ENCODE measurements at places on chromosomes 3 and 15.
A peak's percentile ranks its signal among the peaks of the same experiment; 100 is the strongest.

- DNase-seq = no peak
Observed at GRCh38 chr3:25547943-25548674, 116.6 kb downstream of the TOP2B start.

GRCh38 chr15:41895491-41895890 is 1.6 kb upstream of the SPTBN5 start:
- no peak for DNase-seq

DNA sequence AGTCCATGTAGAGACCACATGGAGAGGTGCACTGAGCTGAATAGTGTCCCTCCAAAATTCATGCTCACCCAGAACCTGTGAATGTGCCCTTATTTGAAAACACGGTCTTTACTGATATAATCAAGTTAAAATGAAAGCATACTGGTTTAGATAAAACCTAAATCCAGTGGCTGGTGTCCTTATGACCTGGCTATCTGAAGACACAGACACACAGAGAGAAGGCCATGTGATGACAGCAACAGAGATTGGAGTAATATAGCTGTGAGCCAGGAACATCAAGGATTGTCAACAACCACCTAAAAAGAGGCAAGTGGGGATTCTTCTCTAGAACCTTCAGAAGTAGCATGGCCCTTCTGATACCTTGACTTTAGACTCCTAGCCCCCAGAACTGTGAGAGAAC is 54.7 kb upstream of the CD47 start:
- DNase-seq = no peak

GRCh38 chr3:178184833-178185232 is 351.4 kb upstream of the KCNMB2 start:
- DNase-seq = no peak

DNA sequence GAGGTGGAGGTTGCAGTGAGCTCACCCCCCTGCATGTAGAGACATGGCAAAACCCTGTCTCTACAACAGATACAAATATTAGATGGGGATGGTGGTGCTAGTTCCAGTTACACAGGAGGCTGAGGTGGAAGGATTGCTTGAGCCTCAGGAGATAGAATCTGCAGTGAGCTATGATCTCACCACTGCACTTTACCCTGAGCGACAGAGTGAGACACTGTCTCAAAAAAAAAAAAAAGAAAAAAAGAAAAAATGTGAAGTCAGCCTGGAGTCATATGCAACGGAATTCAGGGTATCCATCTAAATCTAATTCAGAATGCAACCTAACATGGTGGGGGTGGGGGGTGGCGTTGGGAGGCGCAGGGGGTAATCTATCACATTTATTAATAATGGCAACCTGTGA is 37.1 kb upstream of the NR2F2 start:
- no peak for DNase-seq

GRCh38 chr3:42666577-42666998 is 13.1 kb downstream of the ZBTB47 start:
- DNase-seq = no peak

GRCh38 chr15:101373577-101373976 is 78.5 kb upstream of the SNRPA1 start:
- DNase-seq = no peak

DNA sequence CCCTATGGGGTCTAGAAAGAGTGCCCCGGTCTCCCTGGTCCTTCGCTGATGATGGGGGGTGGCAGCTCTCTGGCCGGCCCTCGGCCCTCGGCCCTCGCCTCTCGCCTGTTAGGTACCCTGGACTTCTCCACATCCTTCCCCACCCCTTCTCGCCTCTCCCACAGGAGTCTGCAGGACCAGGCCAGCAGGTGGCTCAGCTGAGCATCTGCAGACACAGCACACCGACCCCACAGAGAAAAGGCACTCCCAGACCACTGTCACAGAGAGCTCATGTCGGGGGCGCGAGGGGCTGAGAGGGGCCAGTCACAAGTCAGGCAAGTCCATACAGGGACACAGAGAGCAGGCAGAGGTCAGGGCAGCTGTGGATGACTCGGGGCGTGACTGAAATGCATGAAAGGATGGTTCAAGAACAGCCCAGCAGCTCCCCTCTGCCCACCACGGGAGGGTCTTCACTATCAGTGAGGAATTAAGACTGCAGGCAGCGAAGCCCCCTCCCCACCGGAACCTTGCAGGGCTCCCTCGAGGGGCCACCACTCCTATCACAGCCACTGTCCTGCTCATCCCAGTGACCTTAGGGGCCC is 181.7 kb upstream of the NSMCE3 start:
- no peak for DNase-seq

DNA sequence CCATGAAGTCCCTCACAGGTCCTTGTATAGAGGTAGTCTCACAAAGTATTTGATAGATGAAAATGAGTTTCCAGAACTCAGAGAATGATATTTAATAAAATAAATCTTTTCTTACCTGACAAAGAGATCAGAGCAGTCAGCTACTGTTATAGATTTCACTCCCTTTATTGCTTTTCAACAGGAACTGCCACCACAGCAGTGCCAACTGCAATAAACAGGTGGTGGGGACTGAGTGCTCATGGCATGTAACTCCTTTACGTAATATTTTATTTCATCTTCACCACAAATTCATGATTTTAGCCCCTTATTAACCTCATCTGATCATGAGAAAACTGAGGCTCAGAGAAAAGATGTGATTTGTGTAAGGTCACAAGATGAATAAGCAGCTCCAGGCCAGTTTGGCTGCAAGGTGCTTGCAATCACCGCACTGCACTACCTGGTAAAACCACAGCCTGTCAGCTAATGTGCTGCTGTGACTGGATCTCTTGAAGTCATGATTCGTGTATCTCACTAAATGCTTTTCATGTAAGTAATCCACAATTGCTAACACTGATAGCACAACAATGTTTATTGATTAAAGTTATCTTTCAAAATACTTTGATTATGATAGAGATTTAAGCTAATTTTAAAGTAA is 78.8 kb downstream of the WNT5A start:
- DNase-seq = no peak

GRCh38 chr15:101027920-101028319 is 108.8 kb downstream of the LRRK1 start:
- no peak for DNase-seq

DNA sequence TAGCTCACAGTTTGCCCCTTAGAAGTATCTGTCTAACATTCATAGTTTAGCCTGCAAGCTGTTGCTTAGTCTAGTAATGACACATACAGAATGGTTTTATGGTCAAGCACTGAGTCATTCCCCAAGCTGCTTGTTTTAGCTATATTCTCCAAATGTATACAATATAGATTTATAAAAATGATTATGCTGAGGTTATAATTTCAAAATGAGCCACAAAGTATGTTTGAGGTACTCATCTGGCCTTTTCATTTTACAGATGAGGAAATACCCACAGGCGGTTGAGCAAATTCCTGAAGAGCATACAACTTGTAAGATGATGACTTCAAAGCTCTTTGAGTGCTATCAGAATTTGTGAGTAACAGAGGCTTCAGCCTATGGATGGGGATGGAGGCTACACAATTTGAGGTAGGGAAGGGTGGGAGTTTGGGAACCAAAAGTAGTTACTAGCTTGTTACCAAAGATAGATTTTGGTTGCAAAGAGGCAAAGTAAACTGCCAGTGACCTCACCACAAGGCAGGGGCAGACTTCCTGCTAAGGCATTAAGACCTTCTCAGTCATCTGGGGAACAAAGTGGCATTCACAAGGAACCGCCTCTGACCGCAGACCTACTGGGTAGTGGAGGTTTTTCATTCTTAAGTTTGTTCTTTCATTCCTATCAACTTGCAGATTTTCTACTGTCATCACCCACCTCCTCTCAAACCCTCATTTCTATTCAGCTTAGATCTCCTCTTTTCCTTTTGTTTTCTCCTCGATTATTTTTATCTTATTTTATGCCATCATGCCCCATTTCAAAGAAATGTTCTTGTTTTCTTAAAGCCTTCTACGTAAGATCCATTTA is 257.2 kb upstream of the NECTIN3 start:
- peak; percentile 4 for DNase-seq

- no peak for DNase-seq
Observed at GRCh38 chr3:153973722-153974265, 147.4 kb upstream of the ARHGEF26 start.

DNA sequence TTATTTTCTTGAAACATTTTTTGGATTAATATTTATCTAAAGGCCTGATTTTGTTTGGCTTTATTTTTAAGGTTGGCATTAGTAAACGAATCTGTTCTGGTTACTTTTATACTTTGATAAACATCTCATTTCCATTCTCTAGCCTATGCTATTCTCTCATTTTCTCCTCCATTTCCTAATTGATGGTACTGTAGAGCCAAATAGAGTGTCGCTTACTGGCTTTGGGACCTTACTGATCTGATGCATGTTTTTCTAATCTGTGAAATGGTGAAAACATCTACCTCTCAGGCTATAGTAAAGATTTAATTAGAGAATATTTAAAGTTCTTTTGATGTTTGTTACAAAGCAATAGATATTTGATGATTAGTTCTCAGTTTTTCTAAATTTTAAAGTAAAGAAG is 1.6 kb downstream of the LNP1 start:
- no peak for DNase-seq

GRCh38 chr3:184748219-184749135 is 36.6 kb upstream of the MAGEF1 start:
- DNase-seq = peak; percentile 66

DNA sequence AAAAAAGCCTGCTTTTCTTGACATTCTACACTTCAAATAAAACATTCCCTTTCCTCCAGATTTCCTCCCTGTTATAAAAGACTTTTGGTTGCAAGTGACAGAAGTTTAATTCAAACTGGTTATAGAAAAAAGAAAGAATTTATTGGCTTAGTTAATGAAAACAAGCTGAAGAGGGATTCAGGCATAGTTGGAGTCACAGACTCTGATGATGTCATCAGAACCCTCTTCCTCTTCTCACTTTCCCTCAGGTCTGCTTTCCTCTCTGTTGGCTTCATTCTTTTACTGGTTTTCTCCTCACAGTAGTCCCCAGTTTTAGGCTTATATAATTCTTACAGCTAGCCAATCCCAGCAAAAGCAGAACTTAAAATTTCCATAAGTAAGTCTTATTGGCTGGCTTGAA is 32.0 kb upstream of the MBNL1 start:
- no peak for DNase-seq
